ENCODE measurements at places on chromosomes 6 and 20.
A peak's percentile ranks its signal among the peaks of the same experiment; 100 is the strongest.

DNA sequence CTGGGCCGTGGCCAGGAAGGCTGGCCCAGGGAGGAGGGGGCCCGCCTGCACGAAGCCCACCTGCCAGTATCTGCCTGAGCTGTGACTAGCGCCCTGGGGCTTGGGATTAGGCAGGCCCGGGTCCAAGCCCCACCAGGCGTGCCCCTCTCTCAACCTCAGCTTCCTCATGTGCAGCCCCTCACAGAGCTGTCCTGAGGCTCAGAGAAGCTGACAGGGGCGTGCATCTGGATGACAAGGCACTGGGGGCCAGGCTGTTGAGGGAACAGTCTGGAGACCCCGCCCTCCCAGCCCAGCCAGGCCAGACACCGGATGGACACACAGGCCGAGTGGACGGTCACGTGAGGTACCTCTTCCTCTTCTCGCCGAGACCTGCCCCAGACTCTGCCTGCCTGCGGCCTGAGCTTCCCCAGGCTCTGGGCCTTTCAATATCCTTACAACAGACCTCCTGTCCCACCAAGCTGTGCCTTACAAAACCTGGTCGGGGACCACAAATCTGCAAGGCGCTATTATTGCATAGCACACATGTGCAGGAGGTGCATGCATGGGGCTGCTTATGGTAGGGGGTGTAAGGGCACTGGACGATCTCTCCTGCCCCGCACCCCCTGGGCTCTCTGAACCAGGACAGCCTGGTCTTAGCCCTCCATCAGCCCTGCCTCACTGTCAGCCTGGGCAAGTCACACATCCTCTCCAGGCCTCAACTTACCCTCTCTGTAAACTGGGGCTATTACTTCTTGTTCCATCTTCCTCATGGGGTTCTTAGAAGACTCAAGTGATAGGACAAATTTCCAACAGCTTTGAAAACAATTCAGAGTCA lies 20.0 kb downstream of the NOL4L start:
- DNase-seq = peak; percentile 79

- DNase-seq = no peak
Observed at GRCh38 chr6:156731396-156731795, 45.8 kb upstream of the ARID1B start.

DNA sequence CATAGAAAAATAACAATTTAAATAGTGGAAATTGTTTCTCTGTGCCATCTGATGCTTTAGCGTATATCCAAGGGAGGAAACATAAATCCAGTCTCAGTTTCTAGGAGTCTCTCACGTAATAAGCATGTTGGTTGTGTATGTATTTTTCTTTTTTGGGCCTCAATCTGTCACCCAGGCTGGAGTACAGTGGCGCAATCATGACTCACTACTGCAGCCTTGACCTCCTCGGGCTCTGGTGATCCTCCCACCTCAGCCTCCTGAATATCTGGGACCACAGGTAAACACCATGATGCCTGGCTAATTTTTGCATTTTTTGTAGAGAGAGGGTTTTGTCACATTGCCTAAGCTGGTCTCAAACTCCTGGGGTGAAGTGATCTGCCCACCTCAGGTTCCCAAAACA lies 78.6 kb upstream of the PLN start:
- DNase-seq = no peak

DNA sequence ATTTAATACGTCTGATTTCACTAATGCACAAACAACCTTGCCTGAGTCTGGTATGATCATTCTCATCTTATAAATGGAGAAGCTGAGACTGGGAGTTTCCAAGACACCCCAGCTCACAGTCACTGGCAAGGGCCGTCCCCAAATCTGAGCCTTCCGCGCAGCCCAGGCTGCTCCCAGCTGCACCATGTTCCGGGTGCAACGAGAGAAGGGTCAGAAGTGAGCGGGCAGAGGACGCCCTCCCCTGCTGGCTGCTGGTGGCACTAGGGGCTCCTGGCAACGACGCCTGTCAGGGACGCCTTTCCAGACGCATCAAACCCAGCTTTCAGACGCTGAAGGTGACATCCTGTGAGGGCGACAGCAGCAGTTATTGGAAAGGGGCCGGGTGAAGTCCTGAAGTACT lies 115.3 kb upstream of the PROKR2 start:
- DNase-seq = no peak

GRCh38 chr6:37483917-37484785 lies 15.5 kb downstream of the CCDC167 start:
- DNase-seq = peak; percentile 52

DNA sequence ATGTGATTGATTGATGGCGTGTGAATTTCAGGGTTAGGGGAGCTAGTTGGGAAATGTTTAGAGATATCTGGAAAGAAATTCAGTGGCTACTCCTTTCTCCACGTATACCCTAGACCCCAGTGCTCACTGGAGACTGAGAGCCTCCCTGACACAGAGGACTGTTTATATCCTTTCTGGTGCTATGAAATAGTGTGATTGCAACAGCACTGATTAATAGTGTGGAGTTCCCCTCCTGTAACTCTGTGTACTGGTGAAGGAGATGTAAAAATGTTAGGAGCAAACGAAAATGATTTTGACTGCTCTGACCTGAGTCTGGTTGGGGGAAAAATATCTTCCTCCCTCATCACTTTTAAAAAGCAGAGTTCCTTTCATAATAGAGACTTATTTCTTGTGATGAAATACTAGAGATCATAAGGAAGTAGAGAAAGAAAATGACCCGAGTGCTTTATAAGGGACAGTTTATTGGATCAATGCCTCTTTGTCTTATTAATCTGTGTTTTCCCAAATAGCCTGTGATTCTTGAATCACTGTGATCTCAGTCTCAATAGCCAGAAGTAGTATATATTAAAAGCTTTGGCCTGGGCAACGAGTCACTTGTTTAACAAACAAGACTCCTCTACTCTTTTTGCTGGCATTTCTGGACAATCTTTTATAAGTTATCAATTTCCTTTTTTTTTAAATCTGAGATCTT lies 92.3 kb downstream of the RNF182 start:
- DNase-seq = no peak

- DNase-seq = no peak
Observed at GRCh38 chr6:52598123-52598823, 21.4 kb upstream of the TRAM2 start.

- DNase-seq = no peak
Observed at GRCh38 chr6:56868687-56869086, 86.2 kb upstream of the BEND6 start.

- DNase-seq = no peak
Observed at GRCh38 chr20:43746344-43747137, 19.7 kb upstream of the GTSF1L start.

GRCh38 chr6:147281895-147282565 lies 77.8 kb downstream of the STXBP5 start:
- DNase-seq = no peak

- no peak for DNase-seq
Observed at GRCh38 chr20:3565851-3566250, 95.0 kb downstream of the ATRN start.

DNA sequence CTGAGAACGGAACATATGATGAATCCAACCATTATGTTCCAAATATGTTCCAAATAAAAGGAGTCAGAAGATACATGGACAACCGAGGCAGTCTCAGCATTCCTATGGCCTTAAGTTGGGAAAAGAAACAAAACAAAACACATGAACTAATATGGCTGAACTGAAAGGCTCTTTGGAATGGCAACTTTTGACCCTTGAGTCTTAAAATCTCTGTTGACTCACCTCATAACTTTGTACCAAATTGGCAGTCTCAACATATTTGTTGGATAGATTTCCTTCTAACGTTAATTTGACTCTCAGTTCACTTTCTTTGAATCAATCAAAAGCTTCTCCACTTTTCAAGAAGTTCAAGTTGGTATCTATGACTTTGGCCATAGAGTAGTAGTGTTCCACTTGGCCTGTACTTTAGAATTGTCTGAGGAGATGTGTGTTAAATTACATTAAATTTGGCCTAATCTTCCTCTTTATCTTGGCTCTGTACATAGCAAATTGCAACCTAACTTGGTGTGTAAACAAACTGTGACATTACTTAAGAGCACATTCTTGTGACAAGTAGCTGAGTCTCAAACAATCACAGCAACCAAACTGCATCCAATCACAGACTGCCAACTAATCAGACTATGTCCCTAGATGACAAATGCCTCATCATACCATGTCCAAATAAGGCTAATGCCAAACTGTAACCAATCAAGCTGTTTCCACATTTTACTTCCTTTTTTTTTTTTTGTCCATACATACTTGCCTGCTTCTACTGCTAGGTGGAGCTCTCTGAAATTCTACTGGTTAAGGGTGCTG lies 208.8 kb downstream of the BMP2 start:
- no peak for DNase-seq

- no peak for DNase-seq
Observed at GRCh38 chr6:13305288-13305687, 23.0 kb downstream of the TBC1D7 start.

DNA sequence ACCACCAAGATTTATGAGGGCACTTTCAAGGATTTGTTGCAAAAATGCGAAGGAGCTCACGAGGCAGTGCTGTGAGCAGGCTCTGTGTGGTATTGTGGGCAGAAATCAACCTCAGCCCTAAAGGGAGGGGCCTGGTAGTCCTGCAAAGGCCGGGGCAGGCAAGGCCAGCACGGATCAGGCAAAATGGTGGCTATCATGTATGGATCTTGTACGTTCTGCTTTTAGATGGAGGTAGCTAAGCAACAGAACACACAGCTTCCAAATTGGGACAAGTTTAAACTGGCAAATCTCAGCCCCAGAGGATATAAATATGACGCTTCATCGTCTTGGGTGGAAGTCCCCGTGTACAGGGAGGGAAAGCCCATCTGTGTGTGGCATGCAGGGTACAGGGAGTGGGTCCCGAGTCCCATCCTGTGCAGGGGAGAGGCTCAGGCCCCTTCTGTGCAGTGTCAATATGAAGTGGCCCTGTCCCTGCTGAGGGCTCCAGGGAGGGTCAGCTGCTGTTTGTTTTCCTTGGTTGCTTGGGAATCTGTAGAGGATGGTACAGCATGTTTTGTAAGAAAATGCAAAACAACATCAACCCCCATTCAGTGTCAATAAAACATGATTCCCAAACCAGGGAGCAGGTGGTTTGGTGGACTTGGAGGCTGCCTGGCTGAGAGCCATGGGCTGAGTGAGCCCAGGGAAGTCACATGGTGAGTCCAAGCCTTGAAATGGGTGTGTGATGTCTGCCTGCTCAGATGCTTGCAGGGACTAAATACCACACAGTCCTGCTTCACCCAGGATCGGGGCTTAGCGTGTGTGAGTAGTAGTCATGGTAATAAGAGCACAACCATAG lies 113.0 kb downstream of the SYCP2 start:
- peak; percentile 72 for DNase-seq

All from RWPE2 (cell line).